CD4-positive, alpha-beta memory T cell (primary cell): ENCODE measurements at places on chromosomes 2 and 18.
A peak's percentile ranks its signal among the peaks of the same experiment; 100 is the strongest.

DNA sequence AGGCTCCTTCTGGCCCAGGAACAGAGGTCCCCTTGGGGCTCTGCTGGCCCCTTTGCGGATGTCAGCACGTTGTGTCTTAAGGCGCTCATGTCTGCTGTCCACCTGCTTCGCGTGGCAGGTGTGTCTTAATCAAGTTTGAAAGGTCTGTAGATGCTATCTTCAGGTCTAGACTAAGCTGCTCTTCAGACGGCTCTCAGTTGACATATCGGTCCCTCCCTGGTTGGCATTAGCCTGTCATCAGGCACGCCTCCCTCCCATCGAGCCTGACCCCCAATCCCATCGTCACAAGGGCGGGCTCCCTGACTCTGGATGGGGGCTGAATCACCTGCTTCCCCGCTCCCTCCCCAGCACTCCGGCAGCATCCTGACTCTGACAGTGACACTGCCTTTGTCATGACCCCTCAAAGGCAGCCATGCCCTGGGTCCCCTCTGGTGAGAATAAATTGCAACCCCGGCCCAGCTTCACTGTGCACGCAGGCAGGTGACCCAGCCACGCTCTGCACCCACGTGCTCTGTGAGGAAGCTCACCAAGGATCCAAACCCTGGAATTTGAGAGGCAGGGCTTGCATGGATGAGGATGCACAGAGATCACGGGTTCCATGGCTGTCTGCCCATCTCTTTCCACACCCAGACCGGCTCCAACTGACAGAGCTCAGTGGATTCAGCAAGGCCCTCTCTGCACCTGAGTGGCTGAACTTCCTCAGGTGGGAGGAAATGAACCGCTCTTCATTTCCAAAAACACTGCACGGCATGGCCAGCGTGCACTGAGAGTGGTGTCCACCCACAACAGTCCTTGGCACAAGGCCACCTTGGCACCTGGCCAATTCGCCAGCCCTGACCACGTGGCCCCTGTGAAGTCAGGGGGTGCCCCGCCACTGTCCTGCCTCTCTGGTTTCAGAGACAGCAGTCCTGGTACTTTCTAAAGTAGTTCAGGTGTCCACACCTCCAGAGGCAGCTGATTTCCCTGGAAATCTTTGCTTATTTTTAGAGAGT, 110.2 kb upstream of the GPC1 start:
- DNase-seq, result no peak

GRCh38 chr2:215931256-215931903, 82.0 kb downstream of the MREG start:
- DNase-seq, result peak; percentile 37

- DNase-seq, result no peak
Observed at GRCh38 chr2:30677861-30678385, 129.3 kb downstream of the CAPN13 start.

- peak; percentile 6 for DNase-seq
Observed at GRCh38 chr2:9002637-9003365, 683 bp downstream of the MBOAT2 start.

DNA sequence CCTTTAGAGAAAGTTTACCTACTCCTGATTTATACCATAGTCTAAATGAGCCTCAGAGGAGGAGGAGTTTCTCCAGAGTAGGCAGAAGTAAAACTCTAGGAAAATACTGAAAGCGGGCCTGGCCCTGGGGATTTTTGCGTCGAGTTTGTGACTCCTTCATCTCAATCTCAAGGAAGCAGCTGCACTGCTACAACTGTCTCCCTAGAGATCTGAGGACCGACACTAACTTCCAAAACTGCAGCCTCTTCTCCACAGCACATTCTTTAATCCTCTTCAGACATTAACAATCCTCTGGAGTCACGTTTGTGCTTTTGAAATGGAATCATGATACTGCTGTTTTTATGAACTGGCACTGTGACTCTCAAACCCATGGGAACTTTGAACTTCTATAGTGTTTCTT, 281.4 kb downstream of the KCNS3 start:
- DNase-seq, result no peak

DNA sequence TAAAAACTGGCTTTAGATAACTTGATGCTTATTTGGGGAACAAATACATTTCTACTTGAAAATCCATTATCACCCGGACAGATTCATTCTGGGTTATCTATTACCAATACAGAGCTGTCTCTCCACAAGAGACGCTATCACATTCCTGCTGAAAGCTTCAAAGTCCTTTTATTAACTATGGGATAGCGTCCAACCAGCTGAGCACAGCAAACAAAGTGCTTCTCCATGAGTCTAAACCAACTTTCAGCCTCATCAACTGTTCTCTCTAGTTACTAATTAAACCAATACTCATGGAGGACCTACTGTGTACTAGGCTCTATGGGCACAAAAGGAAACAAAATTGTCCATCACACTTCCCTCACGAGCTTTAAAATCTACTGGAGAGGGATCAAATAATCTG, 132.8 kb downstream of the L3MBTL4 start:
- no peak for DNase-seq
